ENCODE measurements at places on chromosomes 4 and X.

GRCh38 chr4:116108606-116109005, 976.8 kb downstream of the TRAM1L1 start:
- DNase-seq = no peak

GRCh38 chrX:49767236-49767635, 61.9 kb upstream of the PAGE4 start:
- DNase-seq = no peak

GRCh38 chr4:156335721-156336120, 382.1 kb upstream of the CTSO start:
- no peak for DNase-seq

DNA sequence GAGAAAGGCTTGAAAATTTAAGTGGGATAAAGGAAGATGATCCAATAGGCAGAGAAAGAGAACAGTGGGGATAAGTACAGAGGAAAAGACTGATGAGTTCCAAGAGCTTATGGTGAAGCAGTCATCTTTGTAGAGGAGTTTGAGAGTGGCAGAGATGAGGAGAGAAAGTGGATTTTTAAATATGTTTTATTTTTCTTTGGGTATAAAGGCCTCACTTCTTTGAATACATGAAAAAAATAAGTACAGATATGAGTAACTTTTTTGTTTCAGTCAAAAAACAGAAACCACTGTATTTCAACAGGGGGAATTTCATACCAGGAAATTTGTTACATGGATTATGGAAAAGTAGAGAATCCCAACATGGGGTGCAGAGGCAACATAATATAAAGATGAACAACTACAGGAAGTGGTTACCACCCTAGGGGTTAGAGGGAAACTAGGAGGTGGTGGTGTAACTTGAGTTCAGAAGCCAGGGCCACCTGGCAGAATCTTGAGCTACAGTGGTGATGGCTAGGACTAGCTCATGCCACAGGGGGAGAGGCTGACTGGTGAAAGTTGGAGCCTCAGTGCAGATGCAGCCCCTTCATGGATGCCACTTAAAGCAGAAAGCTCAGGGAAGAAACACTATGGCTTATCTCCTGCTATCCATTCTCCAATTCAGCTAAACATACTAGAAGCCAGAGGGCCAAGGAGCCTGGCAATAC, 3.4 kb upstream of the CYBB start:
- no peak for DNase-seq

DNA sequence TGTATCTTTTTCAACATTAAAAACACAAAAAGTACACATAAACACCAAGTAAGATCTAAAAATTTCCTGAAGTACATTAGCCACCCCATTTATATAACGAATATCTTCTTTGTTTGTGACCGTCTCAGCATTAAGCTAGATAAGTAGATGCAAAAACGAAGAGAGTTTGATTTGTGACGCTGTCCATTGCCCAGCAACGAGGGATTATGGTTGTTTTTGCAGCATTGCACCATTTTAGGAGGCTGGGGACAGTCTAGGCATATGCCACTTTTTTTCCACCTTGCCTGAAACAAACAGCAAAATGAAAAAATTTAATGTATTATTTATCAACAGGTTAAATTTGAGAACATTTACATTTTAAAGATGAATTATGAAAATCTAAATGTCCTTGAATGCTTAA, 12.0 kb upstream of the IGSF1 start:
- no peak for DNase-seq

DNA sequence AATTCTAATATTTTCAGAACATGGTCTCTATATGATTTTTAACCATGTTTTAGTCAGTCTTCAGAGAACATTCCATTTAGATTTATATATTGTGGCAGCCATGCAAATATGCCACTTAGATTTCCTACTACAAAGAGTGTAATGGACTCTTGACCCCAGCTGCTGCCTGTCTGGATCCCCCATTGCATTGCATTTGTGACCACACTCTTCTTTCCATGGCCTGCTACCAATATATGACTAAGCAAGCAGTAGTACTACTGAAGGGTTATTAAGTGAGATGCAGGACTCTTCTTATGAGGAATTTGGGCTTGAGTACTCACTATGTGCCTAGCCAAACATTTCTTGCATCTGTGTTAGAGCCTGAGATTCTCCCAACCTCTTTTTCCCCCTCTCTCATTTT, 306.8 kb downstream of the PDHA2 start:
- DNase-seq = no peak

GRCh38 chrX:21944136-21944615, 3.7 kb downstream of the SMS start:
- DNase-seq = no peak

DNA sequence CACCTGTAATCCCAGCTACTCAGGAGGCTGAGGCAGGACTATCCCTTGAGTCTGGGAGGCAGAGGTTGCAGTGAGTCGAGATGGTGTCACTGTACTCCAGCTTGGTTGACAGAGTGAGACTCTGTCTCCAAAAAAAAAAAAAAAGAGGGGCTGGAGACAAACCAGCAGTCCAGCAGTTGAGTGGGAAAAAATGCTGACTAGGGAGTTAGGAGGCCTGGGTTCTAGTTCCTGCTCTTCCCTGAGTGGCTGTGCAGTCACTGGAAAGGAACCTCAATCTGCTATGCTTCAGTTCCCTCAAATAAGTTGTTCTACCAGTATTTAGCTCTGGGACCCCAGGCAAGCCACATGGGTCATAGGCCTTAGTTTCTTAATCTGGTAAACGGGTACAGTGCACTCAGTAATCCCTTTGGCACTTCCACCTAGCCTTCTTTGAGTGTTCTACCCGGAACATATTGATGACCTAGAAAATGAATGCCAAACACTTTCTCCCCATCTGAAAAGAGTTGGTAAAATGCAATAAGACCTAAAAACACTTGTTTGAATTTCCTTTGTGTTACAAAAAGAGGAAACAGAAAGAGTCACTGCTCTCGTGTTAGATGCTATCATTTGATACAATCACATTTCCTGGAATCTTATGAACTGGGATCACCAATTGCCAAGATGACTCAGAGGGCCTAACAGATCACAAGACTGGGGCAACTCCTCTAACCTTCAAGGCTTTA, 99.3 kb upstream of the EGFL6 start:
- no peak for DNase-seq

- no peak for DNase-seq
Observed at GRCh38 chr4:996030-996996, 3.1 kb upstream of the SLC26A1 start.

DNA sequence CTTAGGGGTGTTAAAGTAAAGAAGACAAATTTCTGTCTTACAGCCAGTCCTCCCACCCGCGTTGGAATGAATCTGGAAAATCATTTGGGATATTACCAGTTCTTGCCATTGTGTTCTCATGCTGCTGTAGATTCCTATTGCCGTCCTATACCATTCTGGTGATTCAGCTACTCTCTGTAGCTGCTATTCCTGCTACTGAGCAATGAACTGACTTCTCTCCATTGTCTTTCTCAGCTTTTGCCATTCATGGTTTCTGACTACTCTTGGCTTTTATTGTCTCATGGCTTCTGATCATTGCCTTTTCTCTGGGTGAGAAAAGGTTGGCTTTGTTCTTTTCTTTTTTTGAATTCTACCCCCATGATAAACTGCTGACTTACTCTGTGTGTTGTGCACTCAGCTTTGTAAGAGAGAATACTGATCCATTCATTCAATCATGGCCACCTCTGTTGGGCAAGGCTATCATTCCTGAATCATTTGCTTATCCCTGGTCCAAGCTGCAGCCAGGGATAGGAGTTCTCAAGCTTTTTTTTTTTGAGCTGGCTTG, 27.7 kb upstream of the METAP1 start:
- DNase-seq = no peak

DNA sequence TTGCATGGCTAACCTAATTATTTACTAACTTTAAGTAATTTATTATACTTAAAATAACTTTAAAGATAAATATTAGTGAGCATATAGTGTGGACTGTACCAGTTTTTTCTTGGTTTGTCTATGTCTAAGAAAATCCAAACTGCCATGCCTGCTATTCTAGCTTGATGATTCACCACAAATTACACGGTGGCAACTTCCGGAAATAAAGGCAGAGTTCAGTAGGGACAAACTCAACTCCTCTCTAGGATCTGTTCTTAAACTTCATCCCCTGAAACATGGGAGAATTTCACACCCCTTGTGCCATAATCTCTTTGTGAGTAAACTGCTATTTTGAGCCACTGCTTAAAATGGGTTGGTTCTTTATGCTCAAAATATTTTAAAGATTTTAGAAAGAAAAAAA, 213.6 kb upstream of the NRK start:
- no peak for DNase-seq

GRCh38 chrX:120367402-120368109, 5.7 kb downstream of the ATP1B4 start:
- DNase-seq = no peak

DNA sequence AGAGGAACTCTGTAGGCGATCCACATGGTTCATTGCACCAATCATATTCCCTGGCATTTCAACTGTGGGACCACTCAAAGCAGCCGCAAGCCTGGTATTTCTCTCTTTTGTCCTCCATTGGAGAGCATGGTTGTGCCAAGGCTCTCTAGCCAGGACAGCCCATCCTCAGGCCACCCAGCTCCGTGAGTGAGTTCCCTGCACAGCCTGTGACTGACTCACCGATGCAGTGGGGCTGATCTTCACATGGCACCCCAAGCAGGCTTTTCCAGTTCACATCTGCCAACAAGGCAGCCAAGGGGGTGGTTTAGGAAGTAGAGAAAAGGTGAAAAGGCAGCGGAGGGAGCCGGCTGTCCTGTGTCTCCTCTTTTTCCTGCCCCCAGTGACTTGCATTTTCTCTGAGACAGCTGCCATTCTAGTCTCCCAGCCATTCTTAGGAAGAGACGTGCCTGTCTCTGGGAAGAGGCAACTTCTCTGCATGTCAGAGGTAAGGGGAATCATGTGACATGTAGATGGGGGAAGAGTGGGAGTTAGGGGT, 69.2 kb downstream of the MID1IP1 start:
- no peak for DNase-seq

GRCh38 chr4:118834960-118835569, 861 bp downstream of the SEC24D start:
- DNase-seq = peak; percentile 25

GRCh38 chrX:77446029-77446585, 1.1 kb upstream of the FGF16 start:
- DNase-seq = no peak

DNA sequence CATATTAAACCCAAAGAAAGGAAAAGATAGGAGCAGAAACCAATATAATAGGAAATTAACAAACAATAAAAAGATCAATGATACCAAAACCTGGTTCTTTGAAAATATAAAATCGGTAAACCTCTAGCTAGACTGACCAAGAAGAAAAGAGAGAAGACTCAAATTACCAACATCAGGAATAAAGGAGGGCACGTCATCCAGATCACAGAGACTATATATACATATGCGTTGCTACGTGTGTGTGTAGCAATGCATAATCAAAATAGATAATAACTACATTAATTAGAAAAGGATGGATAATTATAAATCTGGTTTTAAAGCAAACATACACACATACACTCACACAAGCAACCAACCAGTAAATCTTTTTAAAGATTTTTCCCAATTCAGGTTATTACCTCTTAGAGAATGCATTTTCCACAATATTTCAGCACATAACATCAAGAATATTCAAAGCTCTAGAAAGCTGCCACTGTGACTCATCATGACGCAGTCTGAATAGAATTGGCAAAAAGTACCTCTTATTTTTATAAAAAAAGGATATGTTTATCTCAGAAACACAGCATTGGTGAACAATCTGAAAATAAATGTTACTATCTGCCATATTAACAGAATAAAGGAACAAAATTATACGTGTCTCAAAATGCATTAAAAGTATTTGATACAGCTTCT, 41.4 kb upstream of the USP9X start:
- no peak for DNase-seq

DNA sequence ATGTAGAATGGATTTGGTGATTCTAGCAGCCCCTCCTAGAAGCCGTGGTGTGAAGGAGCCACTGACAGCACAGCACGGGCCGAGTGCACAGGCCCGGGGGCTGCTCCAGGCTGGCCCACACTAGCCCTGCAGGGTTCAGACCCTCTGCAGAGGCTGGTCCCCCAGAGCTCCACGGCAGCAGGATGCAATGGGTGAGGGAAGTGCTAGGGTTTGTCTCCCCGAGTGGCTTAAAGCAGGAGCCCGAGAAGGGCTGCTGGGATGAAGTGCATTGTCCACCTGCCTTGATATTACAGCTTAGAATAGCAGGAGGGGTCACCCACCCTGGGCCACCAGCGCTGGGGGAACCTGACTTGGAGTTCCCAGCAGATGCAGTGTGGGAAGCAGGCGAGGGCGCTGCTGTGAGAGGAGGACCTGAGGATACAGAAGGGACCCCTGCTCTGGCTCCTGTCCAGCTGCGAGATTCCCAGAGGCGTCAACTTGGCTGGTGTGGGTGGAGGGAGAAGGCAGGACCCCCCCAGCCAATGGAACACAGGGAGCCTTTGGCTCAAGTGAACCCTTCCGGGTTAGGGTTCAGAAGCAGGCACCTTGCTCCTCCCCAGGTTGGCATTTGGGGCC, 30.0 kb downstream of the WDR1 start:
- no peak for DNase-seq

- no peak for DNase-seq
Observed at GRCh38 chr4:57553728-57554127, 443.5 kb upstream of the IGFBP7 start.

DNA sequence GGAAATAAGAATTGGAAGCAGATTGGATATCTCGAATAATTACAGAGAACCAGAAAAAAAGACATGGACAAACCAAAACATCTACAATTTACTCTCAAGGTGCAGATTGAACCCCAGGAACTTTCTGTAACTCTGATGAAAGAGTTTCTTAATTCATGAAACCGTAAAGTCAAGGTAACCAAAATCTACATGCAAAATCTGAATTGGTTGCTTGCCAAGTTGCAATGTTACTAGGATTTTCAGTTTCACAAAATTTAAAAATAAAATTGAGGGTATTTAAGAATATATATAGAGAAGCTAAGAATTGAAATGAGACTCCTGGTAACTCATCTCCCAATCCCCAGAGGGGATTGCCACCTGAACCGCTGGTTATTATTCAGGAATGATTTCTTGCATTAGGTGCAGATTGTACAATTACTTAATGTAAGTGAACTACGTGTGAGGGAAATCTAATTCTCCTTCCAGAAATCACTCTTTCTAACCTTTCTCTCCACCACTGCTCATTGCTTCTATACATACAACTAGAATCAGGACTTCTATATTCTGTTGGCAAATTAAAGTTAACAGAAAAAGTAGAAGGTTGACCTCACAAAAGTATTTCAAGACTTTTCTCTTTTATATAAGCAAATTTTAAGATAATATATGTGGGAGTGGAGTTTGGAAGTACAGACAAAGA, 221.5 kb upstream of the NDST4 start:
- DNase-seq = no peak

- no peak for DNase-seq
Observed at GRCh38 chr4:86129546-86129945, 230.3 kb downstream of the MAPK10 start.

- no peak for DNase-seq
Observed at GRCh38 chr4:148574911-148575310, 132.7 kb upstream of the NR3C2 start.

GRCh38 chrX:153888344-153888743, 2.4 kb upstream of the L1CAM start:
- DNase-seq = no peak

DNA sequence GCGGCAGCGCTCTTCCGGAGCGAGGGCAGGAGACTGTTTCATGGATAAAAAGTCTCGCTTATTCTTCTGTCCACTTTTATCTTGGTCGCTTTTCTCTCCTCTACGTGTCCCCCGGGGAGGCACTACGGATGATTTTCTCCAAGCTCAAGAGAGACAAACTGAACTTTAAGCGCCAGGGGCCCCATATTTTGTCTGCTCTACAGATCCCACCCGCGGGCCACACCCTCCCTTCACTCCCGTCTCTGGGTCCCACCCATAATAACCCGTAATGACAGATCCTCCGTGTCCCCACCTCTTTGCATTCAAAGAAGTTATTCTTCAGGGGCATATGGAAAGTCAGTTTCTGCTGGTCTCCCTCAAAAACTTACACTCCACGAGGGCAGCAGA, at the start of gene CORIN:
TSS of gene CORIN (minus strand) at position 160 of the 387 bp plus-strand sequence. CDS start at position 42, 118 bp downstream.
- DNase-seq = no peak

Measured in stimulated activated CD8-positive, alpha-beta memory T cell treated with anti-CD3 and anti-CD28 coated beads, Interleukin-4, amount 100 ng/mL, for 4 hours (primary cell).